ENCODE measurements at places on chromosomes 2 and 18.

DNA sequence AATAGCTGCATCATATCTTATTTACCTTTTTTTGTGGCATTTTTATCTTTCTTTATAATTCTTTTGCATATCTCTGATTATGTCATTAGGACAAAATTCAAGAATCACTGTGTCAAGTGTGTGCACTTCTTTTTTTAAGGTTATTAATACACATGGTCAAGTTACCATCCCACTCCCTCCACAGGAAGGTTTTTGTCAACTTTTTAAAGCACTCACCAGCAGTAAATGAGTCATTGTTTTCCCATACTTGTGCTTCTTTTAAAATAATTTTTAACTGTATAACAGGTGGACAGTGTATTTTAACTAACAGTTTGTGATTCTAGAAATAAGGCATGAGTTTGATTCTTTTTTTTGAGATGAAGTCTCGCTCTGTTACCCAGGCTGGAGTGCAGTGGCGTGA is 45.7 kb upstream of the FAM171B start:
- DNase-seq, result no peak

- no peak for DNase-seq
Measured at GRCh38 chr2:21231985-21232384, 108.2 kb downstream of the TDRD15 start.

GRCh38 chr2:204407204-204408014 is 137.9 kb upstream of the PARD3B start:
- DNase-seq, result no peak

DNA sequence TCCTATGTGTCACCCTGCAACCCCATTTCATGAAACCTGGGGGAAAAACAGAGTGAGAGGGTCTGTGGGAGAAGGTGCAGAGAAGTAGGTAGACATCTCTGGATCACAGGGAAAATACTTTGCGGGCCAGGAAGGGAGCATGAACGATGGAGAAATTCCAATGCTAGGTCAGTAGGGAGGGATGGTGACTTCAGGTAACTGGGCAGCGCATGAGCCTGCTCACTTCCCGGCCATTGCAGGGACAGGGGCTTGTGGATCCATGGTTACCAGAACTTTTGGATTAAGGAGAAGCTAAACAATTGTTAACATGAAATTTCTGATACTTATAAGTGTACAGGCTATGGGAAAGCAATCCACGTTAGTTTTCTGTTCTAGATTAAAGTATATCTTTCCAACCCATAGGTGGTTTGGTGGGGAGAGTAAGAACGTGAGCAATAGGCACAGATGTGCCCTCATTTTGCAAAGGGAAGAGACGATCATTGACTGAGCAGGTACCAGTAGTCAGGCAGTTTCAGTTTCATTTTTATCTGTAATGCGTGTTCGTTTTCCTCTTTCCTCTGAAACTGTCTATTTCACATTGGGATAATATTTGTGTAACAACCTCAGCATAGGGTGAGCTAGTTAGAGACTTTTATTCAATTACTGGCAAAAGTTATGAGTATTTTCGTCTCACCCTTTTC is 65.0 kb downstream of the NYAP2 start:
- DNase-seq, result no peak

DNA sequence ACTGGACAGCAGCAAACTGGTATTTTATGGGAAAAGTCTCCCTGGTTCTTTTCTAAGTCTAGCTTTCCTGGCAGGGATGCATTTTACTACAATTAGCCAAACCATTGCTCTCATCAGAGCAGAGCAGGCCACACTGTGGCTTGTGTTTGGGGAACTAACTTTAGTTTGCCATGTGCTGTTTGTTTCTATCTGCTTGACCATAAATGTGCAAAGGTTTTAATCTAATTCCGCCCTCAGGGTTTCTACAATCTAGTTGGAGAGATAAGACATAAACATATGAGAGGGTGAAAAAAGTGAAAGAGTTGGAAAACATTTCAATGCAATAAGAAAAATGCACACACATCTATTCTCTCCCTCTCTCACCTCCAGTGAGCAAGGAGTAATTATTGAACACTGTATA is 86.9 kb upstream of the MAPK4 start:
- no peak for DNase-seq

- DNase-seq, result no peak
Measured at GRCh38 chr2:238060096-238060541, 682 bp upstream of the SCLY start.

DNA sequence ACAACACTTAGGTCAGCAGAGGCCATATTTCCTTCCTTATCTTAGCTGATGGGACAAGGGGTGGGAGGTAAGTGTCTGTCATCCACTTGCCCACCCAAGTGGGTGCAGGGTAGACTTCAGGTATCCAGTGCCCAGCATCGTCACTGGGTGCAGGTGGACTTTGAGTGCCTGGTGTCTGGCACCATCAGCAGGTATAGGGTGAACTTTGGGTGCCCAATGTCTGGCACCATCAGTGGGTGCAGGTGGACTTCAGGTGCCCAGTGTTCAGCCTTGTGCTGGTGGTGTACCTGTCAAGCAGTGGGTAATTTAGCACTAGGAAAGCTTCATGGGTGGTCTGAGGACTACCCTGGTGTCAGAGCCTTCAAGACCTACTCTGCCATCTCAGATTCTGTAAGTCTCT is 175.6 kb downstream of the SEPTIN10 start:
- DNase-seq, result no peak

- DNase-seq, result no peak
Measured at GRCh38 chr2:210442457-210442856, 34.1 kb downstream of the LANCL1 start.
